ENCODE measurements at places on chromosomes 11 and 22.

DNA sequence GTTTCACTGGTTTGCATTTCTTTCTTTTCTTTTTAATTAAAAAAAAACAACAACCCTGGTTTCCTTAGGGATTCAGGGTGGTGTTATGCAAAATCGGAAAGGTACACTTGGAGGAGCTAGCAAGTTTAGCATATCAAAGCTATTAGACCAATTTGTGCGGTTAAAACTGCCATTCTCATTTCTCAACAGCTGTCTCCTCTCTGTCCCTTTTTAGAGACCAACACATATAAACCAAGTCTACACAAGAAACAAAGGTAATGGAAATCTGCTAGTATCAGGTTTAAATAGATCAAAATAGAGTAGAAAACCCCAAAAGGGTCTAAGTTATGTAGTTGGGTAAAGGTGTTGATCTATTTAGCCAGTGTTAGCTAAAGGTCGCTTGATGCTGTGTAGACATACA, 1.7 kb upstream of the SESN3 start:
- DNase-seq, result no peak

GRCh38 chr11:4455419-4455818, 6.3 kb downstream of the OR52K2 start:
- DNase-seq, result no peak

DNA sequence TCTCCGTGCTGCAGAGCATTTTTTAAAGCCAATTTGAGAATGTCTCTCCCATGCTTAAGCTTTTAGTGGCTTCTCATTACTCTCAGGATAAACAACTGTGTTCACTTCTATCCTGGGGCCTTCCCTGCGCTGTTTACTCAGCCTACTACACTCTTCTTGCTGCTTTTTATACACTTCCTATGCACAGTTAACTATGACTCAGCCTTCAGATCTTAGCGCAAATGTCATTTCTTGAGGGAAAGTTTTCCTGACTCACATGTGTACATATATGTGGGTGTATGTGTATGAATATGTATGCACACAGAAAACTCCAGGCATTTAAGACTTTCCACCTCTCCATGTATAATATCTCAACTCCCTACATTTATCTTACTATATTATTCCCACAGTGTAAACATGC, 9.8 kb downstream of the THAP12 start:
- no peak for DNase-seq

GRCh38 chr11:120134931-120135228, 3.0 kb downstream of the TRIM29 start:
- no peak for DNase-seq

GRCh38 chr11:125378571-125378970, 117.5 kb downstream of the FEZ1 start:
- DNase-seq, result no peak

- DNase-seq, result no peak
Observed at GRCh38 chr11:79129702-79130101, 311.1 kb downstream of the TENM4 start.

GRCh38 chr11:113833151-113833550, 42.2 kb downstream of the USP28 start:
- no peak for DNase-seq

GRCh38 chr11:50037251-50037650, 4.6 kb downstream of the OR4C45 start:
- DNase-seq, result no peak

- DNase-seq, result no peak
Observed at GRCh38 chr11:11931461-11932055, 76.9 kb downstream of the DKK3 start.

GRCh38 chr11:57823859-57824258, 62.3 kb downstream of the CTNND1 start:
- DNase-seq, result no peak

DNA sequence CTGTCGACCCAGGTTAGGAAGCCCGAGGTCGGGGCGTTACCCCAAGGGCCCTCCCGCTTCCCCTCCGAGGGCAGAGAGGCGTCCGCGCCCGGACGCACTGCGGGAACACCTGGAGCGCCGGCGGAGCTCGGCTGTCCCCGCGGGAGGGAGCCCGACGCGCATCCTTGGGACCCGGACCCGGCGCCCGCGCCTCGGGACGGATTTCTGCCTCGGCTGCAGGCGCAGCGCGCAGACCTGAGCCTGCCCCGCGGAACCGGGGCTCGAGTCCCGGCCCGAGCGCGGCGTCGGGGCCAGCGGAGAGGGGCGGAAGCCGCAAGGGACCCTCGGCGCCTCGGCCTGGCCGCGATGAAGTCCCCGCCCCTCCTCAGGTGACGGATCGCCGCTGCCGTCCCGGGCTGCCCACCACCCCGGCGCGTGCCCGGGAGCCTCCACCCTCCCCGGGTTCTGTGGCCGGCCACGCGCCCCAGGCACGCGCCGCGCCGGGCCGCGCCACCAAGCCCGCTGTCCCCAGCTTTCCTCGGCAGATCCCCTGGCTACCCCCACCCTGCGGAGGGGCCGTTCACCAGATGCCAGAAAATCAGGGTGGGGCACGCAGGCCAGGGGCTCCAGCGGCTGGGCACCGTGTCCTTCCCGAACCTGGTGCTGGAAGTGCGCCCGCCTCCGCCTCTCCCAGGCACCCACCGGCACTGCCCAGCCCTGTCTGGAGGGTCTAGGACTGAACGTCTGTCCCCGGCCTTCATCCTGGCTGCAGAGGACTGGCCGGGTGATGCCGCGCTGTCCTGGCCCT, 410 bp downstream of the GLB1L3 start:
- no peak for DNase-seq

DNA sequence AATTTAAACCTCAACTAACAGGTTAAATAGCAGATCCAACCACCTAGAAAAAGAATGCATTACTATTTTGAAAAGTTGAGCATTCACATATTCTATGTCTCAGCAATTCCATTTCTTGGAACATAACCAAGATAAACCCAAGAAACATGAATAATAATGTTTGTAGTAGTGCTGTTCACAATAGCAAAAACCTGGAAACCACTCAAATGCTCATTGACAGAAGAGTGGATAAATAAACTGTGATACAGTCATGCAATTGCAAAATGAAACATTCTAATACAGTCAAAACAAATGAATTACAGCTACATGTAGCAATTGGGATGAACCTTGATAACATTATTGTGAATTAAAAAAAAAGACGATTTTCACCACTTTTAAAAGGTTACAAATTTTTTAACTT, 162.8 kb upstream of the TMEM45B start:
- DNase-seq, result no peak

DNA sequence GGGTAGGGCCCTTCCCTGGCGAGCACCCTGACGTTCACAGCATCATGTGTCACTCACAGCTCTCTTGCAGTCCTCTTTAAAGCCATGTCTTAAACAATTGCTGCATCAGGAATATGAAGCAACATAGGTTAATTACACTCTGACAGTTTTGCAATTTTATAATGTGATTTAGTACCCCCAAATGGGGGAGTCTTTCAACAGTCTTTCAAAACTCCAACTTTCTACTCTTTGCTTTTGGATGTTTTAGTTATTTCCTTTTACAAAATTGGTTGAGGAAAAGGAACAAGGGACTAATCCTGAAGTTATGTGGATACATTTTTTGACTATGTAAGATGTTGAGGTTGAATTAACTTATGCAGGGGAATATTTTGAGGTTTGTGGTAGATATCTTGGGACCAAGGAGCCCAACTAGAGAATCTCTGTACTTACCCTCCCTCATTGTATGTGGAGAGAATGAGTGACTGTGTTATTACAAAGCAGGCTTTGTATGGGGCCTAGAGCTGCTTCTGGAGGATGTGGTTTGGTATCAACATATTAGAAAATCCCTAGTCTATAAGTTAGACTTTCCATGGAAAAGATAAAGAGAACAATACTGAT, at the start of gene MMP8:
Gene MMP8 (minus strand): TSS at position 51 of the 597 bp plus-strand sequence. CDS start 99 bp downstream, outside the sequence.
- no peak for DNase-seq

GRCh38 chr22:26993886-26994285, 336.5 kb downstream of the MIAT start:
- no peak for DNase-seq

DNA sequence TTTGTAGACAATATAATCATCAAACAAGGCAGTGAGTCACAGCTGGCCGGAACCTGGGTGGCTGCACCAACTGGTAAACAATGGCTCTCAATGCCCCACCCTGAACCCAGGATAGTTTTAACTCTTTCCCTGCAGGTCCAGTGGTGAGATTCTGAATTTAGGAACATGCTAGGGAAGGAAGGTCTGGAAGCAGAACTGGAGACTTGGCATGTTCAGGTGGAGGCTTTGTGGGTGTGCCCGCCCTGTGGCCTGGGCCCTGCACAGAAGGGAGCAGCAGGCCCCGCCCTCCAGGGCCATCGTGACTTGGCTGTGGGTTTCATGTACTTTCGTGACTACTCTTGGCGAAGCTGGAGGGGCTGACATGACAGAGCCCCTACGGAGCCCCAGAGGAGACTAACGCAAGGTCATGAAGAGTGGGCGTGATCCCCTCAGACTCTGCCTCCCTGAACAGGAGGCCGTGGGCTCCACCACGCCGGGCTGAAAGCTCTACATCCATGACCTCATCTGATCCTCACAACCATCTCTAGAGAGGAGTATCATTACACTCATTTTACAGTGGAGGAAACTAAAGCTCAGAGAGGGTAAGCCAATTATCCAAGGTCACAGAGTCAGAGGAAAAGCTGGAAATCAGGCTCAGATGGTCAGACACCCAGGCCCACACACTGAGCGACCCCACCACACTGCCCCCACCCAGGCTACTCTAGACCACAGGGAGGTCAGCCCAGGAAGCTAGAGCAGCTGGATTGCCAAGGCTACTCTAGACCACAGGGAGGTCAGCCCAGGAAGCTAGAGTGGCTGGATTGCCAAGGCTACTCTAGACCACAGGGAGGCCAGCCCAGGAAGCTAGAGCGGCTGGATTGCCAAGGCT, 27.3 kb downstream of the MAFF start:
- DNase-seq, result no peak

DNA sequence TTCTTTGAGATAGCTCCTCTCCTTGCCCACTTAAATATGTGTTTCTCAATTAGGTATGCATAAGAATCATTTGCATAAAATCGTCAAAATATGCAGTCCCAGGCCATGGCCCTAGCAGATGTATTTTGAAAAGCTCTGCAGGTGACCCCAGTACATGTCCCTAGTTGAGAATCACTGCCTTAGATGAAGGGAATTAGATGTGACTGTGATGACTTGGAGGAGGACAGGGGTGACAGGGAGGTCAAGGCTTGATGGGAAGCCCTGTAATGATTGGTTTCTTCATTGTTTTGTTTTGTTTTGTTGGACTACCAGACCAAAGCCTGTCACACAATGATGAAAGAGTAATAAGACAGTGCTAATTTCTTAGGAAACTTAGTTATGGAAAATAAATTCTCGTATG, 74.4 kb downstream of the TNRC6B start:
- DNase-seq, result no peak

DNA sequence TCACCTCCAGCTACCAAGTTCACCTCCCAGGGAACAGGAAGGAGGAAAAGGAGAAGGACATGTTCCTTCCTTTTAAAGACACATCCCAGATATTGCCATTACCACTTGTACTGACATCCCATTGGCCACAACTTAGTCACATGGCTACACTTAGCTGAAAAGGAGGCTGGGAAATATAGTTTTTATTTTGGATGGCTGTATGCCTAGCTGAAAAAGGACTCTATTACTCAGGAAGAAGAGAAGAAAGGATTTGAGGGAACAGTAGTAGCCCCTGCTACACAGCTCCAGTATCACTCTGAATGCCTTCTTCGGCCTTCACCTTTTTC, 2.1 kb upstream of the APOA5 start:
- no peak for DNase-seq

DNA sequence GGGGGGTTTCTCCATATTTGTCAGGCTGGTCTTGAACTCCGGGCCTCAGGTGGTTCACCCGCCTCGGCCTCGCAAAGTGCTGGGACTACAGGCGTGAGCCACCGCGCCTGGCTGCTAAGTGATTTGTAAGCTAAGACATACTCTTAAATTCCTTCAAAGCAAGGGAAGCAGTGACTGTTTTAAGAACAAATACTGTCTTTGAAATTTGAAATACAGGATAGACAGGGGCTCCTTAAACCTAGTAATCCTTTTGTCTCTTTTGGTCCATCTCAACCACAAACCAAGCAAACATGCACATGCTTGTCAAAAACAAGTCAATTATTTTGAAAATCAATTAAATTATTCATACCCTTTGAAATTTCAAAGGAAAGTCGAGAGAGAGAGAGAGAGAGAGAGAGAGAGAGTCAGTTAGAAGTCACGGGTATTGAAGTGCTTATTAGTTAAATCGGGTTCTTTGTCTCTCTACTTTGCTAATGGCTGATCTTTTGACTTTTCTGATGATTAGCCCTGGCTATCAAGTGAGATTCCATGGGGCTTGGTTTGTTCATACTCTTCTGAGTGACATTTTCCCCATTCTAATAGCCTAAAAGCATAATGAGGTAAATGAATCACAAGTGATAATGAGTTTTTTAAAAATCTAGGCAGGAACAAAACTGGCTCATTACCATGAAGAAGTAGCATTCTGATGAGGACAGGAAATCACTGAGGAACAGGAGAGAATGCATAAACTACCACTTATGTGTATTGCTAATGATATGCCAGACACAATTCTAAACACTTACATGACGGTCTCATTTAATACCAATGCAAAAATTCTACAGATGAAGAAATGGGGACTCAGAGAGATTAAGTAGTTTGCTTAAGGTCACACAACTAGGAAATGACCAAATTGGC, 48.0 kb downstream of the MCHR1 start:
- DNase-seq, result no peak

DNA sequence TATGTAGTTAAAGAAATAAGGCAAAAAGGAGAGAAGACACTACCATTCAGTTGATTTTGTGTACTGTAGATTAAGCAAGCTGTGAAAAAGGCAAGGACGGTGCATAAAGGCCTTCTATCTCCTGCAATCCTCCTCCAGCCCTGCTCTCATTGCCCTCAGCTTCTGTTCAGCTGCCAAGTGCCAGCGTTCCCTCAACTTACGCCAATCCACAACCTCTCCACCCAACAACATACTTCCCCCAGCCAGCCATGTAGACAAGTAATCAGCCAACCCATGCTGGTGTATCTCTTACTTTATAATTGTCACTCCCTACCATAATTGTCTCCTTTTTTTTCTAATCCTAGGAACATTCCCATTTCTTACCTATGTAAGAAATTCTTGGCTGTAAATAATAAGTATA, 30.1 kb upstream of the ANO5 start:
- no peak for DNase-seq

GRCh38 chr11:3170756-3171650, 5.9 kb upstream of the OSBPL5 start:
- DNase-seq, result no peak

DNA sequence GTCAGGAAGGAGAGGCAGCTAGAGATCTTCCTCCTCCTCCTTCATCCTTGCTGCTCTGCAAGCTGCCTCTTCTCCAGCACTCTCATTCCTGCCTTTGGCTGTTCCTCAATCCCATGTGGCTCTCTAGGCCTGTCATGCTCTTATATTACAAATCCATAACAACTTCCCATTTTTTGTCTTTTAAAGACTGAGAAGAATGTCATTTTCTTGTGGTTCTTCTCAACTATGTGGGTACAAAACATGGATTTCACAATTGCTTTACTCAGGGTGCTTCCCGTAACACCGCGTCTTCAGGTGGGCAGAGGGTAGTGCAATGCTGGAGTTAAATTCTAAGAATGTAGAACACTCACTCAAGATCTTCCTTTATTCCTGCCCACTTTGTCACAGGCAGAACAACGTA, 6.8 kb upstream of the CAT start:
- no peak for DNase-seq

- no peak for DNase-seq
Observed at GRCh38 chr11:26287067-26287518, 44.8 kb upstream of the ANO3 start.

GRCh38 chr22:35743326-35743860, 25.7 kb downstream of the APOL5 start:
- DNase-seq, result no peak

GRCh38 chr11:66784575-66784974, 55.6 kb upstream of the SPTBN2 start:
- no peak for DNase-seq

GRCh38 chr11:69138265-69138664, 17.5 kb upstream of the SMIM38 start:
- DNase-seq, result no peak
